Stimulated activated memory B cell treated with anti-CD40 and anti-IgM and Interleukin-4, amounts not matched to agents 10 μg/mL and 1 μg/mL and 100 μg/mL, for 72 hours (primary cell): ENCODE measurements at places on chromosomes 1 and 21.
A peak's percentile ranks its signal among the peaks of the same experiment; 100 is the strongest.

- no peak overlapping the region for H3K4me3 ChIP-seq
- H3K27ac ChIP-seq, result no peak overlapping the region
- no peaks in the 10 kb centered on the region for H3K4me1 ChIP-seq
- peaks cover 24% of the 10 kb centered on the region for H3K27me3 ChIP-seq
Measured at GRCh38 chr1:25699500-25700143, 83.0 kb downstream of the MAN1C1 start.

GRCh38 chr1:1924849-1925248 is 5.8 kb upstream of the TMEM52 start:
- no peak overlapping the region for H3K4me3 ChIP-seq
- H3K27ac ChIP-seq, result no peak overlapping the region
- no peak for ATAC-seq
- H3K4me1 ChIP-seq, result no peaks in the 10 kb centered on the region

DNA sequence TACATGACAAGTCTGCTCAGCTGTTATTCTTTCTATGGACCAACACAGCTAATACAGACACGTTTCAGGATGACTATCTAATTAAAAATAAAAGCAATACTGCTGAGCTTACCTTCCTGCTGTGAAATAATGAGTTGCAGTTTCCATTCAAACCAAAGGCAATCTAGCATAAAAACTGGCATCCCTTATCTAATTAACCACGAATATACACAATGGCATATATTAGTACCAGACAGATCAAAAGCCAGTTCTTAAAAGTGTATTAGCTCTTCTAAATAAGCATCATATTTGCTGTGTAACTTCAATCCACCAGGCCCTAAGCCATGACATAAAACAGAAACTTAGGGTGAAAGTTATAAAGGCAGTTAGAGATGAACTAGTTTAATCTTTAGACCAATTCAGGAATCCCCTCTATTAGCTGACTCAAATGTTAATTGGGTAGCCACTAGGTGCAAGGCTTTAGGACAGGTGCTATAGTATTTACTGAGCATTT is 20.6 kb downstream of the TESK2 start:
- ATAC-seq, result peak; percentile 34
- no peaks in the 10 kb centered on the region for H3K36me3 ChIP-seq
- H3K27ac ChIP-seq, result no peak overlapping the region

GRCh38 chr1:6096243-6097116 is 50.8 kb downstream of the KCNAB2 start:
- no peaks in the 10 kb centered on the region for H3K27me3 ChIP-seq
- H3K36me3 ChIP-seq, result peaks cover 50% of the 10 kb centered on the region
- no peak for ATAC-seq
- H3K4me1 ChIP-seq, result peaks cover 6% of the 10 kb centered on the region
- no peak overlapping the region for H3K27ac ChIP-seq

DNA sequence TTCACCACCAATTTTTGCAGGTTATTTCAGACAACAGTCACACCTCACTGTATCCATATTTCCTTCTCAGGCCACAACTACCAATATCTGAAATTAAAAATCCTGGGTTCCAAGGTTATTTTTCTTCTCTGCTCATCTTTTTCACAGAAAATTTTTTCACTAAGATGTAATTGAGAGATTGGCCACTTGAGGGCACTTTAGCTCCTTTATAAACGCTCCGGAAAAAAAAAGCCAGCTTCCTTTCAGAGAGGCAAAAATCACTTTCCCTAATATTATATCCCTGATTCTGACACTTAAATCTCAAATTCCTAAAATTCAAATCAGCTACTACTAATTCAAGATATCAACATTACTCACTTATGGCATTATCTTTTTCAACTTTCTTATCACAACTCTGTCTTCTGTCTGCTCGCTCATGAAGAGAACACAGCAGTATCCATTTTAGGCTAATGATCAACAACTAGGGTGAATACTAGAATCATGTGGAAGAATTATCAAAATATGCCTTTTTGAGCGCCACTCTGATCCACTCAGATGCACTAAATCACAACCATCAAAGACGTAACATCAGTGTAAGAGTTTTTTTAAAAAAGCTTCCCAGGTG is 101.4 kb upstream of the RGS1 start:
- H3K27ac ChIP-seq, result no peak overlapping the region
- H3K36me3 ChIP-seq, result no peaks in the 10 kb centered on the region
- H3K4me1 ChIP-seq, result no peaks in the 10 kb centered on the region
- ATAC-seq, result no peak
- H3K27me3 ChIP-seq, result peaks cover 32% of the 10 kb centered on the region

DNA sequence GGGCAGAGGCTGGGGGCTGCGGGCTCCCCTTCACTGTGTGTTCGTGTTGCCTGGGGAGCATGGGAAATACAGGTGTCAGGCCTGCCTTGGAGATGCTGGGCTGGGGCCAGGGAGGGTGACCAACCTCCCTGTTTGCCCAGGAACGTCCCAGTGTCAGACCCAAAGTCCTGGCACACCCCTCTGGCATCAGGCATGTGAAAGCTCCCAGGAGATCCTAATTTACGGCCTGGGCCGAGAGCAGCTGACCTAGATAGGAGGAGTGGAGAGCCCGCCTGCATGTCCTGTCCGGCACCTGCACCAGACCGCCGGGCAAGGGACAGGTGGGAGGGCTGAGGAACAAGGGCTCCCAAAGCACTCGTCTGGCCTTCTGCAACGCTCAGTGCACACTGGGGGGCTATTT is 124.8 kb downstream of the PRDM16 start:
- no peak for ATAC-seq
- H3K4me3 ChIP-seq, result no peak overlapping the region
- peaks cover 5% of the 10 kb centered on the region for H3K27me3 ChIP-seq
- no peak overlapping the region for H3K27ac ChIP-seq

GRCh38 chr21:30268608-30269197 is 14.0 kb downstream of the KRTAP24-1 start:
- H3K4me1 ChIP-seq, result no peaks in the 10 kb centered on the region
- no peak for ATAC-seq
- H3K27me3 ChIP-seq, result no peaks in the 10 kb centered on the region
- H3K27ac ChIP-seq, result no peak overlapping the region
- H3K36me3 ChIP-seq, result no peaks in the 10 kb centered on the region

DNA sequence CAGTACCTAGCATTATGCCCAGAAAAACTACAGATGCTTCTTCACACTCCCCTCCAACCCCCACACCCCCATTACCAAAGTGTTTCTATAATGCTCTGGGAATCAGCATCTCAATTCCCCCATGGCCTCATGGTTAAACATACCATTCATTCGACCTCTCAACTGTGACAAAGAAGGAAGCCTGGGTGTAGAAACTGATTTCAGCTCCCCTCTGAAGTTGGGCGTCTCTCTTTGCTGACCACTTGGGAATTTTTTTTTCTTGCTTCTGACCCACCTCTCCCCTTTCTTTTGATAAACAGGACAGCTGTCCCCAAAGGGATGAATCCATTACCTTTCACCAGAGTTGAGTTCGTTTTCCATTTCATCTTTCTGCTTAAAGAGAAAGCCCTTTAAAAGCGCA is 116.4 kb upstream of the HOOK1 start:
- peaks cover 3% of the 10 kb centered on the region for H3K36me3 ChIP-seq
- H3K27ac ChIP-seq, result peak overlapping the region; percentile 64
- H3K4me1 ChIP-seq, result peaks cover 29% of the 10 kb centered on the region
- H3K4me3 ChIP-seq, result no peak overlapping the region

- no peaks in the 10 kb centered on the region for H3K36me3 ChIP-seq
- H3K4me1 ChIP-seq, result no peaks in the 10 kb centered on the region
- no peak overlapping the region for H3K27ac ChIP-seq
- no peak for ATAC-seq
- H3K27me3 ChIP-seq, result no peaks in the 10 kb centered on the region
Measured at GRCh38 chr1:245486775-245487470, 332.1 kb downstream of the KIF26B start.

- H3K4me1 ChIP-seq, result no peaks in the 10 kb centered on the region
- peak; percentile 34 for ATAC-seq
- no peak overlapping the region for H3K4me3 ChIP-seq
- H3K36me3 ChIP-seq, result no peaks in the 10 kb centered on the region
- H3K27me3 ChIP-seq, result no peaks in the 10 kb centered on the region
Measured at GRCh38 chr1:218642033-218642948, 297.2 kb downstream of the TGFB2 start.

DNA sequence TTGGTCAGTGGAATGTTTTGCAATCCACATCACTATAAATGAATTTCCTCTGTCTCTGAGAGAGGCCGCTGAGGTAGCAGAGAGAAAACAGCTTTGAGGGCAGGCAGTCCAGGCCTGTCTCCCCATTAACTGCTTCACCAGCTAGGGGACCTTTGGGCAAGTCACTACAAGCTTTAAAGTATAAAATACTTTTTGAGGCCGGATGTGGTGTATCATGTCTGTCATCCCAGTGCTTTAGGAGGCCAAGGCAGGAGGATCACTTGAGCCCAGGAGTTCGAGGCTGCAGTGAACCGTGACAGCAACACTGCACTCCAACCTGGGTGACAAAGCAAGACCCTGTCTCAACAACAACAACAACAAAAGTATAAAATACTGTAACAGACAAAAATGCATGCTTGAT is 6.4 kb downstream of the IL6R start:
- no peaks in the 10 kb centered on the region for H3K36me3 ChIP-seq
- ATAC-seq, result no peak
- H3K4me1 ChIP-seq, result peaks cover 66% of the 10 kb centered on the region

- H3K36me3 ChIP-seq, result no peaks in the 10 kb centered on the region
- H3K4me1 ChIP-seq, result peaks cover 30% of the 10 kb centered on the region
Measured at GRCh38 chr1:23178950-23179349, 10.3 kb upstream of the LUZP1 start.

DNA sequence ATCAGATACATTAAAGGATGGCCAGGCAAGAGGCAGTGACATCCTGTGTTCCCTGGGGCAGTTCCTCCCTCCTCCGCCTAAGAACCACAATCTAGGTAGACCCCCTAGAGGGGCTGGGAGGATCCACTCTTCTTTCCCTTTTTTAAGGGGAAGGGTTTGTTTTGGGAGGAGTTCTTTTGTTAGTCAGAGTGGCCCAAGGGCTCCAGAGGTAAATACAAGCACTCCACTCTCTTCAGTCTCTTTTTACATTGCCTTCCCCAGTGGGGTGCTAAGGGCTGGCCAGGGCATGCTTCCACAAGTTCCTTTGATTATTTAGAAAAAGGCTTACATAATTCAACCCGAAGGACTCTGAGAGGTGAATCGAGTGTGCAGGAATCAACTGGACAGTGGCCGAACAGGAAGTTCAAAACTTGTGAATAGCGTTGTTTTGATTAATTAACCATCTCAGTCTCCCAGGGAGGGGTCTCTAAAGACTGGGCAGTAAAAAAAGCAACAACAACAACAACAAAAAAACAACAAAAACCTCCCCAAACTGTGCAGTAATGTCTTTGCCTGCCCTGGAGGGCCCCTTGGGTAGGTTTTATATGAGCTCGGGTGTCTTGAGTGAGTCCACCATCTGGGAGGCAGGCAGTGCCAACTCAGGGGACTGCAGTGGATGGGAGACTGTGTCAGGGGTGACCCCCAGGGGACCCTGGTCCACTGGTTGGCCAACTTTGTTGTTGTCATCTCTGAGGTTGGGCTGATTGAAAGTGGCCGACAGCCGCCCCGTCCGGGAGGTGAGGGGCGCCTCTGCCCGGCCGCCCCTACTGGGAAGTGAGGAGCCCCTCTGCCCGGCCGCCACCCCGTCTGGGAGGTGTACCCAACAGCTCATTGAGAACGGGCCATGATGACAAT is 33.2 kb upstream of the ENO1 start:
- no peaks in the 10 kb centered on the region for H3K36me3 ChIP-seq
- H3K4me1 ChIP-seq, result no peaks in the 10 kb centered on the region
- no peak overlapping the region for H3K4me3 ChIP-seq
- no peak for ATAC-seq
- H3K27ac ChIP-seq, result no peak overlapping the region

GRCh38 chr1:229563241-229563640 is 4.7 kb upstream of the ABCB10 start:
- no peak overlapping the region for H3K4me3 ChIP-seq
- H3K27me3 ChIP-seq, result no peaks in the 10 kb centered on the region
- H3K4me1 ChIP-seq, result peaks cover 22% of the 10 kb centered on the region
- peak overlapping the region; percentile 60 for H3K27ac ChIP-seq
- ATAC-seq, result no peak
- no peaks in the 10 kb centered on the region for H3K36me3 ChIP-seq

GRCh38 chr1:43491061-43491460 is 37.3 kb upstream of the HYI start:
- peaks cover 27% of the 10 kb centered on the region for H3K27me3 ChIP-seq
- no peaks in the 10 kb centered on the region for H3K4me1 ChIP-seq
- no peak overlapping the region for H3K4me3 ChIP-seq
